Keratinocyte (primary cell): ENCODE measurements at places on chromosomes 2 and 18.

- no peak for DNase-seq
Measured at GRCh38 chr2:36973320-36973719, 7.0 kb upstream of the STRN start.

DNA sequence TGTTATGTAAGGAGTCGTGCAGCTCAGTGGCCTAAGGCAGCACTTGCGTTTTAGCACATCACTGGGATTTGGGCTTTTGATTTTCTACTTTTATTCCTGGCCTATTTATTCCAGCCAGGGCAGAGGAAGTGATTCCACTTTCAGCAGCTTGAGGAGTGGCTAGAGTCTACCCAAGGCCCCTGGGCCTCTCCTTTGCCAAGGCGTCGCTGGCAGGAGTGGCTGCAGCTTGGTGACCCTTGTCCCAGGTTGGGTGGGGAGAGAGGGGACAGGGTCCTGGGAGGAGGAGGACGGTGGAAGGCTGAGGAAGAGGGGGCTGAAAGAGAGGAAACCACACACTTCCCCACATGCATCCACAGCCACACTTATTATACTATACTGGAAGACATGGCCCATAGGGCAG lies 94.1 kb upstream of the SMAD7 start:
- no peak for DNase-seq

DNA sequence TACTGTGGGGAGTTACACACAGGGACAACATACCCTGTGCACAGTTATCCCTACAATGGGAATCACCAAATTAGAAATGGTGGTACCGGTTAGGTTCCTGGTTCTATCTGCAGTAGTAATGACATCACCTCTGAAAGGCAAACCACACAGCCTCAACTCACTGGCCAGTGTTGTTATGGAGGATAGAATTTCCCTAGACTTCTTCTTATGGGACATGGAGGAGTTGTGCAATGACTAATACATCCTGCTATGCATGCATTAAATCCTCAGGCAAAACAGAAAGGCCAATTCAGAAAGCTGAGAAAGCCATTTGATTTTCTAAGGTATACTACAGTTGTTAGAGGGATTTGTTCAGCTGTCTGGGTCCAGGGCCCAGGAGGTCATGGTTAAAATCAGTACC lies 439.3 kb downstream of the TMX3 start:
- DNase-seq, result no peak

GRCh38 chr2:46952171-46952570 lies 36.6 kb upstream of the MCFD2 start:
- DNase-seq, result no peak

- DNase-seq, result no peak
Measured at GRCh38 chr2:102238039-102238756, 51.4 kb downstream of the IL1RL2 start.

DNA sequence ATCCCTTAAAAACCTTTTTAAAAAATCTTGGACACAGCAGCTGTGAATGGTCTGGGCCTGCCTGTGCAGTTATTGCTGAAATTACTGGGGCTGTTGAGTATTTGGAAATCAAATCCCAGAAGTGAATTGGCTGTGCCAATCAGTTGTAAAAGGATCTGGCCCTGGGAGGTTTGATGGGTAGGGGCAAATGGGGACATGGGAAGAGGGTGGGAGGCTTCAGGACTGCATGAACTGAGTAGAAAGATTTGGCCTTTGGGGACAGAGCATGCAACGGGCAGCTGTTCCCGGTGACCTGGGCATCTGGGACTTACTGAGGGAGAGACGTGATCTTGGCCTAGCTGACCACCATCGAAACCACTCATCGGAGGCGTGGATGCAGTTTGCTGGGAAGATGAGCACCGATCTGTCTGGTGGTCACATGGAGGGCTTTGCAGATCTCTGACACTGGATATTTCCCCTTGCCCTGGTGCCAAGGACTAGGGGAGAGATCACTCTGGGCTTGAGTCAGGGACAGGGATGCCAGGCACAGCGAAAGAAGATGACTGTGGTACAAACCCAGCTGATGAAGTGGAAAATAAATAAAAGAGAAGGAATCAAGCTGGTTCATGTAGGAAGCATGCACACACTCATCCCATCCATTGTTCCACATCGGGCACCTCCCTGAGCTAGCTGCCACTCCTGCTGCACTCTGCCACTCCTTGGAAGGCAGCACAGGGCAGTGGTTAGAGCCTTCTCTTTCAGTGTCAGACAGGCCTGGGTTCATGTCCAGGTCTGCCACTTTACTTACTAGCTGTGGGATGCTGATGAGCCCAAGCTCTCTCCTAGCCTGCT lies 58.4 kb downstream of the SEMA4F start:
- no peak for DNase-seq

DNA sequence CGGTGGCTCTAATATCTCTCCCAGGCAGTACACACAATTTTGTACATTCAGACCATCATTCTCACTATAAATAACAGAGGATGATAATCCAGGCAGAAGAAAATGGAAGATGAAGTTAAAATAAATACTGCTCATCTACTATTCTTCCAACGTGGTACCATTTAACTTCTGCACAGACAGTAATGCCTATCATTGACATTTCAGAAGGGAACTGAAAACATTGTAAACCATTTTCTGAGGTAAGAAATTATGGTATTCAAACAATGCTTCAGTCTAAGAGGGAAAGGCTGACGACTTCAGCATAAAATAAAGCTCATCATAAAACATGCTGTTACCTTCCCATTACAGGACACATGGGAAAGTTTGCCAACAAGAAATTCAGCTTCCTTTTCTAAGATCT lies 814.4 kb downstream of the NR4A2 start:
- no peak for DNase-seq

DNA sequence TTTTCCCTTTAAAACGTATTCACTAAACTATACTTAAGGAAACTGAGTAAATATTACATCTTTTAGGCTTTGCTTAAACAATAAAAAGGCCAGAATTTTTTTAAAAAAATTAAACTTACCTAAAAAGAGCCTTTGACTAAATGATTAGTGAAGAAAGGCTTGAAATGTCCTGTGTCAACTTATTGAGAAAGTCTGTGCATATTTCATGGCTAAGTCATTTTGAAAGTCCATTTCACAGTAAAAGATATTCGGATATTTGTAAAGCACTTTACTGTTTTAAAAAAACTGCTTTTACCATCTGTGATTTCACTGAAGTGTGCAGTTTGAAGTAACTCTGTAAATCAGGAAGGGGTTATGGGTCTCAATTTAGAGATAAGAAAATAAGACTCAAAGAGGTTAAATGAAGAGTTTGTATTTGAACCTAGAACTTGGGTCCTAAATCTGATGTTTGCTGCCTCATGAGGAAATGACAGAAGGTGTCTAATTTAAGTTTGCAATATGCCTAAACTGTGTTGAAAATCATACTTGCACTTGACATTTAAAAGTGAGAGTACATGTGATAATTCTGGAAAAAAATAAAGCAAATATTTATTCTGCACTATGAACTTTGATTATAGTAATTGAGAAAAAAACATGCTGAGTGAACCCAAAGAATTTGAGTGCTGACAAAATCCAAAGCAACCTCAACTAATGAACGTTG lies 50.5 kb downstream of the RAB27B start:
- no peak for DNase-seq

DNA sequence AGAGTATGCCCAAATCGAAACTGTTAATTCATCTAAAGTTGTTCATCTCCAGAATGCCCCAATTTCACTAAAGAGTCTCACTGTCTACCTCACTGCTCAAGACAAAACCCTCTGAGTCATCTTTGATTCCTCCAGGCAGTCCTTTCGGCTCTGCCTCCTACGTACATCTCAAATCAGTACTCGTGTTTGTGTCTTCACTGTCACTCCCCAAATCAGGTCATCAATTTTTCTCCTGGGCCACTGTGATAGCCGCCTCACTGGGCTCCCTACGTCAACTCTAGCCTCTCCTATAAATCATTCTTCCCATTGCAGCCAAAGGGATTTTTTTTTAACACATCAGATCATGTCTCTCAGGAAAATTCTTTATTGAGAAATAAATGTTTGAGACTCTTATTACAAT lies 42.1 kb upstream of the TTC39C start:
- DNase-seq, result no peak

GRCh38 chr2:111184725-111185310 lies 64.1 kb downstream of the BCL2L11 start:
- no peak for DNase-seq

DNA sequence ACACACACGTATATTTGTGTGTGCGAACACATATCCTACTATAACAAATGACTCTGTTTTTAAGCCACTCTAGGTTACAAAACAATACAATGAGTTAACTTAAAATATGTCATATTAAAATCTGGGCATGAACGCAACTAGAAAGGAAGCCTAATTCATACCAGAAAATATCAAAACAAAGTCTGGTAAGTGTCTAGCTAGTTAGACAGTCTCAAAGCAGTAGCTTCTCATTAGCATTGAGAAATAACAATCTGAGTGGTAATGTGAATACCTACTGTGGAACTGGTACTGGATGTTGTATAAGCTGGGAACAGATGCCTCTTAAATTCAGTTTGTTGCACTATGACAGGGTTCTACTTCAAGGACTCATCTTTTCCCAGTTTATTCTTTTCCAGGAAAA lies 32.5 kb upstream of the WIPF1 start:
- no peak for DNase-seq

DNA sequence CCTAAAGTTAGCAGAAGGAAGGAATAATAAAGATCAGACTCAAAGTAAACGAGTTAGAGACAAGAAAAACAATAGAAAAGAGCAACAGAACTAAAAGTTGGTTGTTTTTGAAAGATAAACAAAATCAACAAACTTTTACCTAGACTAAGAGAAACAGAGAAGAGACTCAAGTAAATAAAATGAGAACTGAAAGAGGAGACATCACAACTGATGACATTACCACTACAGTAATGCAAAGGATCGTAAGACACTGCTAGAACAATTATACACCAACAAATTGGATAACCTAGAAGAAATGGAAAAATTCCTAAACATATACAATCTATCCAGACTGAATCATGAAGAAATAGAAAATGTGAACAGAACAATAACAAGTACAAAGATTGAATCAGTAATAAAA lies 139.3 kb downstream of the CD226 start:
- no peak for DNase-seq
